GM23248 (cell line): ENCODE measurements at places on chromosomes 11 and 22. TPM values are rescaled to one million over a fixed set of nuclear protein-coding genes. Genes with fewer than 3 reads are reported as not detected.

- no peak overlapping the region for H3K4me3 ChIP-seq
- no peaks in the 10 kb centered on the region for H3K4me1 ChIP-seq
- no peak overlapping the region for H3K27ac ChIP-seq
- H3K27me3 ChIP-seq = peaks cover 48% of the 10 kb centered on the region
- DNase-seq = no peak
- H3K36me3 ChIP-seq = no peaks in the 10 kb centered on the region
These were observed 7.5 kb downstream of the ROBO3 start for GRCh38 chr11:124872741-124873140.

- H3K4me1 ChIP-seq = peaks cover 39% of the 10 kb centered on the region
- peak overlapping the region; percentile 80 for H3K27ac ChIP-seq
- DNase-seq = peak; percentile 76
- H3K4me3 ChIP-seq = peak overlapping the region; percentile 17; the same call in 1 of the 2 replicates
- no peaks in the 10 kb centered on the region for H3K27me3 ChIP-seq
These were observed 97.3 kb downstream of the PDHX start for GRCh38 chr11:35013514-35014233.

The CHRNA10 gene
- total RNA-seq = 0.51 and 0.65 TPM in 2 replicates

GRCh38 chr11:76347466-76347865 is 33.5 kb downstream of the THAP12 start:
- DNase-seq = no peak
- H3K4me3 ChIP-seq = no peak overlapping the region
- H3K27ac ChIP-seq = no peak overlapping the region

- no peaks in the 10 kb centered on the region for H3K36me3 ChIP-seq
- H3K27ac ChIP-seq = no peak overlapping the region
- H3K27me3 ChIP-seq = peaks cover 37% of the 10 kb centered on the region
- no peak for DNase-seq
- H3K4me1 ChIP-seq = no peaks in the 10 kb centered on the region
These were observed 982.1 kb downstream of the NTM start for GRCh38 chr11:132352497-132352896.

The PRG3 gene
- not detected in 2 replicates for total RNA-seq

The PDE2A gene
- 0.25 and 2.3 TPM in 2 replicates for total RNA-seq

- peaks cover 24% of the 10 kb centered on the region for H3K4me1 ChIP-seq
- no peak for DNase-seq
- no peak overlapping the region for H3K27ac ChIP-seq
- no peaks in the 10 kb centered on the region for H3K27me3 ChIP-seq
These were observed 6.6 kb downstream of the HSPA8 start for GRCh38 chr11:123055191-123055901.
